Testis (tissue), 5 donors: ENCODE measurements at places on chromosomes 2 and 18. TPM values are rescaled to one million over a fixed set of nuclear protein-coding genes. Genes with fewer than 3 reads are reported as not detected.

Gene WBP1
- 73.8 TPM for total RNA-seq

- DNase-seq: no peak
Observed at GRCh38 chr18:76317136-76317535, 177.9 kb downstream of the ZNF516 start.

DNA sequence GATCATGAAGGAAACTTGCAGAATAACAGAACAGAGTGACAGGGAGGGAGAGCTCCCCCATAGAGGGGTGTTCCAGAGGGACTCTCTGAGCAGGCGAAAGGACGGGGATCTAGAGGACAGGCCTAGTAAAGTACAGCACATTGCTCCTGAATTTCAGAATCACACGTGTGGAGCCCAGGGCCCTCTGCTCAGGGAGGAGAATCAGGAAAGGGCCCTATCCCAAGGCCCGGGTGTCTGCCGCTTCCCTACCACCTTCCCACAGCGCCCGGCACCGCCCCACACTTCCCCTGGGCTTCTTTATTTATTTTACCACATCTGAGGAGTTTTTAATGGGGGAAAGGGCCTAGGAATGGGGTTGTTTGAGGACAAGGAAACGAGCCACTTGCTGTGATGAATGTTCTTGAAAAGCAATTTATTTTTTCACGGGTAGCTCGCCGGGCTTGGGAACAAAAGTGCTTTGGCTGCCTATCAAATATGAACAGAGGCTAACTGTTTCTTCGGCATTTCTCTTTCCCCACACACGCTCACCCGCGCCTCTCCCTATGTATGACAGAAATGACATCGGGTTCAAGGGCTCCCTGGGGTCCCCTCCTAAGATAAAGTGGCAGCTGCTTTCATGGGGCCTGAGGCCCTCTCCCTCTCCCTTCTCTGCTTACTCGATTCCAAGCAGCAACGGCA, 79.3 kb upstream of the GLI2 start:
- DNase-seq: peak; percentile 45

- DNase-seq: no peak
Observed at GRCh38 chr2:224156436-224156835, 117.3 kb upstream of the SERPINE2 start.

GRCh38 chr2:226137201-226137811, 662.3 kb downstream of the IRS1 start:
- DNase-seq: no peak

Gene OSBPL1A
- total RNA-seq: 45.0 TPM

DNA sequence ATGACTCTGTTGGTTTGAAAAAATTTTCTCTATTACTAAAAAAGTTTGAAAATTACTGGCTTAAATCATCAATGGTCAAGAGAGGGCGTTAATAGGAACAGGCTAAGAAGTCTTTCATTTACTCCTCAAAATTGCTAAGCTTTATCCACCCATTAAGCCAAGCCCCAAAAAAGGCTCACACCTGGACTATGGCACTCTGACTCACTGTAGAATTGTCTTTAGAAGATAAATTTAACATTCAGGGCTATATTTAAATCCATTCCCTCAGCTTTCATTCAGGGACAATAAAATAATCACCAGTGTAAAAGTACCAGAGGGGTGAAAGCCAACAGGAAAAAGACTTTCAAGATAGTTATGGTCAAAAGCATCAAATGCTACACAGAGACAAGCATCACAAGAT, 80.0 kb downstream of the SESTD1 start:
- DNase-seq: no peak

Gene TRABD2A
- total RNA-seq: 19.1 TPM
